ENCODE measurements at places on chromosomes 13 and 19.

- no peak for DNase-seq
Measured at GRCh38 chr13:101204270-101205020, 211.9 kb downstream of the NALCN start.

DNA sequence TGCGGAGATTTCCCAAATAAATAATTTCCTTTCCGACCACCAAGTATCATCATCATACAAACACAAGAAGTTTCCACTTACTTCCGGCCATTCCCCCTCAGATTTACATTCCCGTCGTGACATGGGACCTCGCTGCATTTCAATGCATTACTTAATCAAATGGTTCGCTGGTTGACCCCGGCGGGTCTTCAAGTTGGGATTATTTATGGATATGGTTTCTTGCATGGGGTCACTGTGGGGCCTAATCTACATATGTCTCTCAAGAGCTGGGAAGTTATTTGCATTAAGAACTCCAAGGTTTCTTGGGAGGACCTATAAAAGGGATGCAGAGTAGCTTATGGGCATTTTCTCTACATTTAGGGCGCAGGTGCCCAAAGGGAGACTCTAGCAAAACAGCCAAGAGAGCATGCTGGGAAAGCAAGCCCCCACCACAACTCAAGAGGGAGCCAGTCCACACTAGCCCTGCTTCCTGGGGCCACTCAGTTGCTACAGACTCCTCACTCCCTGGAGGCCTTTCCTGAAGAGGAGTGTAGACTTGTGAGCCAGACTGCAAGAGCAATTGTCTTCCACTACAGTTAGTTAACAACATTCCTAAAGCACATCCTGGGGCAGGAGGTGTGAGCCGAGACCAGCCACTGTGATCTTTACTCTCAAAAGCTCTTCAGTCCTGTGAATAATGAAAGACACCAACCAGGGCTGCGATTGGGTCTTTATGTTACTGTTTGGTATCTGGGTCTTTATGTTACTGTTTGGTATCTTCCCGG, 125.3 kb downstream of the KATNAL1 start:
- no peak for DNase-seq

DNA sequence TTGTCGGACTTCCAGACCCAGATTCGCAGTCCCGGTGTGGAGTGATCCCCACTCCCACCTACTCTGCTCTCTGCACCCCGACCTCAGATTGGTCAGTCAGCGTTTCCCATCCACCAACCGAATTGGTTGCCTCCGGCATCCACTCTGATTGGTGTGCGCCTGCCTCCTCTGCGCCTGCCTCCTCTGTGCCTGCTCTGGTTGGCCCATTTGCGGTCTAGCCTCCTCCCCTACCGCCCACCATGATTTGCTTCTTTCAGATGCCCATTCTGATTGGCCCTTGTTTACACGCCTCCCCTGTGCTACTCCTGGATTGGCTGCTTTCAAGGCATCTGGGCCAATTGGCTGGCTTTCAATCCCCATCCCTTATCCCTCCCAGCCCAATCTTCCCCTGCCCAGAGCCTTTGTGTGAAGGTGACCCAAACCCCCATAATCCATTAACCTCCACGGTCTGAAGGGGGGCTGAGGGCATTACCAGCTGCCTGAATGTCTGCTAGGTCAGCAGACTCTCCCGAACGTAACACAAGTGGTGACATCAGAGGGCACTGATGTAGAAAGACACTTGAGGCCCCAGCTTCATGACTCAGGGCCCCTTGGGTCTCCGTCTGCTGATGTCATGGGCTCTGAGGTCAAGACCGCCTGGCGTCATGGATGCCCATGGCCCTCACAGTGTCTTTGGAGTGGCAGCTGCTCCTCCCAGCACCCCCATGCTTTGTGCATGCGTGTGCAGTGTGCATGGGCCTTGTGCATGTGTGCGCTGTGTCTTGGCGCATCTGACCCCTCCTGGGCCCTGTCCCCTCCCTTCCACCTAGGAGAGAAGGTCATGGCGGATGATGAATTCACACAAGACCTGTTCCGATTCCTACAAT, 80.4 kb downstream of the MAP4K1 start:
- DNase-seq = no peak

- DNase-seq = no peak
Measured at GRCh38 chr13:25692099-25692498, 320.3 kb downstream of the ATP8A2 start.

GRCh38 chr13:106484537-106485193, 50.8 kb downstream of the EFNB2 start:
- no peak for DNase-seq

- no peak for DNase-seq
Measured at GRCh38 chr19:44746616-44746945, 1.9 kb upstream of the BCL3 start.

GRCh38 chr19:30428092-30428680, 56.0 kb downstream of the ZNF536 start:
- DNase-seq = no peak

DNA sequence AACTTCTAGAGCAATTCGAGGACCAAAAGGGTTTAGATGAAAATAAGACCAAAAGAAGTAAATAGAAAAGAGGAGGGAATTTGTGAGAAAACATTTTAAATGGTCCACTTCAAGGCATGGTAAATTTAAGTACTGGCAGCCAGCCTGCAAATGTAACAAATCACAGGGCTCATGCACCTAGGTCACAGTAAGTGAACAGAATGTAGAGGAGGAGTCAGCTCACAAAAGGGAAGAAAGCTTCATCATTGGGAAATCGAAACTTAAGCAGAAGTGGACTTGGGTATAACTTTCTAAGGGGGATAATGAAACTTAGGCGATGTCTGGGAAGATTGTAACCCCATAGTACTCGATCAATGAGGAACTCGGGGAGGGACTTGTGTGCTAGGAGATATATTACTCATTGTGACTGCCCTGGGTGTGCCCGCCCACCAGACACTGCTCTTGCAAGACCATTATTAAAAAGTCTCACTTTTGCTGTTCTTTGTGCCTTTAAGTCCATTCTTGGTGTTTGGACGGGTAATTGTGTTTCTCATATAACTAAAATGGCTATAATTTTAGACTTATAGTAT, 1053.6 kb upstream of the MIR17HG start:
- no peak for DNase-seq

GRCh38 chr19:19010551-19010950, 22.8 kb downstream of the SUGP2 start:
- DNase-seq = no peak

DNA sequence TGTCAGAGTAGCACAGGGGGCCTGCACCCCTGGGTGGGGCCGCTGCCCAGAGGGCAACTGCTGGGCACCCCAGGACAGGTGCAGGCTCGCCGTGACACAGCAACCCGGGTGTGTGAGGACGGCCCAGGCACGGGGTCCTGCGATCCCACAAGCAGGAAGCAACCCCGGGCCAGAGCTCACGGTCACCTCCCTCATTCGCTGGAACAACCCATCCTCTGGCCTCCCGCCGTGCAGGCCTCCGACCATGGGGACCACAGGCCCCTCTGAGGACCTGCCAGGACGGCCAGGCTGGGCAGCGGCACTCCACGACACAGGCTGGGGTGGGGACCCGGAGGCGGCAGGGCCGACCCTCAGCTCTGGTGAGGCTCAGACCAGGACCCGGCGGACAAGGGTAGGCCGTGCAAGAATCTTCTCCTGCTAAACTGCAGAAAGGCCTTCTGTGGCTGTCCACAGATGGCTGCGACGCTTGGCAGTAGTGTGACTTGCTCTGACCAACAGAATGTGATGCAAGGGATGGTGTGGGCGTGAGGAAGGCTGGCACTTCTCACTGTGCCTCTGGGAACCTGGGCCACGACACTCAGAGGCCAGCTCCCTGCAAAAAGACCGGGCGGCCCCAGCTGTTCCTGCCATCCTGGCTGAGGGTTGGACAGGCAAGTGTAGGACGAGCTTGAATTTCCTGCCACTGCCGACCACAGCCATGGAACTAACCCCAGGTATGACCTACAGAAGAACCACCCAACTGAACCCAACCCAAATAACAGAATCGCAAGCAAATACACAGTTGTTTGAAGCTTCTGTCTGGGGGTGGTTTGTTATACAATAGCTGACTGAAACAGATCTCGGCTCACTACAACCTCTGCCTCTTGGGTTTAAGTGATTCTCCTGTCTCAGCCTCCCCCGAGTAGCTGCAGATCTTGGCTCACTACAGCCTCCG, 26.5 kb downstream of the PIP5K1C start:
- DNase-seq = no peak

DNA sequence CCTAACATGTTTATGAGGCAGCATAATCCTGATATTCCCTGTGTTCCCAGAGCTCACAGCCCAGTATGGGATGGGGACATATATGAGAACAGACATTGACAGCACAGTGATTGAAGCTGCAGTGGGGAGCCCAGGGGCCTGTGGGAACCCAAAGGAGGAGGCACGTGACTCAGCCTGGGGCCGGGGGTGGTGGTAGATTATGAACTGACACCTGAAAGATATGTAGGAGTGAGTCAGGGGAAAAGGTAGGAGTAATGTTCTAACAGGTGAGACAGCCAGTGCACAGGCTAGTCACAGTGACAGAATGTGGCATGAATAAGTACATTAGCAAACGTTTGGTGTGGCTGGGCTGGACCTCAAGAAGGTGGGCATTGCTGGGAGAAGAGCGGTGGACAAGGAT, 29.0 kb downstream of the CKM start:
- DNase-seq = no peak

GRCh38 chr19:10316229-10317044, 622 bp upstream of the FDX2 start:
- DNase-seq = no peak

- no peak for DNase-seq
Measured at GRCh38 chr13:27120011-27120410, 51.6 kb downstream of the USP12 start.

DNA sequence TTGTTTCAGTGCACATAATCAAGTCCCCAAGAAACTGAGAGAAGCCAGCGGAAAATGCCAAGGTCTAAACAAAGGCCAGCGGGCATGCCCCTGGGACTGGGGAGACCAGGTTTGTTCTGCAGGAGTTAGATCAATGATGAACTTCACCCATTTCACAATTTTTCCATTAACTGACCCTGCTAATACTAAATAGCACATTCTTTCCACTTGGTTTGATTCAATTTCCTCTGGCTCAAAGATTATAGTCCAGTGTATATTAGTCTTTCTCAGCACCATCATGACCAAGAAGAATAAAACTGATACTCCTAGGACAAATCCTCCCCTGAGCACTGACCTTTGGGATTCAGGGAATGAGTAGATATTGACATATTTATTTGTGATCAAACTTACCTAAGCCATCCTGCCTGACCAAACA, 66.4 kb downstream of the MBNL2 start:
- no peak for DNase-seq

- no peak for DNase-seq
Measured at GRCh38 chr13:44280456-44280855, 93.2 kb upstream of the SERP2 start.

- DNase-seq = no peak
Measured at GRCh38 chr13:49858178-49858856, 65.8 kb upstream of the KPNA3 start.

DNA sequence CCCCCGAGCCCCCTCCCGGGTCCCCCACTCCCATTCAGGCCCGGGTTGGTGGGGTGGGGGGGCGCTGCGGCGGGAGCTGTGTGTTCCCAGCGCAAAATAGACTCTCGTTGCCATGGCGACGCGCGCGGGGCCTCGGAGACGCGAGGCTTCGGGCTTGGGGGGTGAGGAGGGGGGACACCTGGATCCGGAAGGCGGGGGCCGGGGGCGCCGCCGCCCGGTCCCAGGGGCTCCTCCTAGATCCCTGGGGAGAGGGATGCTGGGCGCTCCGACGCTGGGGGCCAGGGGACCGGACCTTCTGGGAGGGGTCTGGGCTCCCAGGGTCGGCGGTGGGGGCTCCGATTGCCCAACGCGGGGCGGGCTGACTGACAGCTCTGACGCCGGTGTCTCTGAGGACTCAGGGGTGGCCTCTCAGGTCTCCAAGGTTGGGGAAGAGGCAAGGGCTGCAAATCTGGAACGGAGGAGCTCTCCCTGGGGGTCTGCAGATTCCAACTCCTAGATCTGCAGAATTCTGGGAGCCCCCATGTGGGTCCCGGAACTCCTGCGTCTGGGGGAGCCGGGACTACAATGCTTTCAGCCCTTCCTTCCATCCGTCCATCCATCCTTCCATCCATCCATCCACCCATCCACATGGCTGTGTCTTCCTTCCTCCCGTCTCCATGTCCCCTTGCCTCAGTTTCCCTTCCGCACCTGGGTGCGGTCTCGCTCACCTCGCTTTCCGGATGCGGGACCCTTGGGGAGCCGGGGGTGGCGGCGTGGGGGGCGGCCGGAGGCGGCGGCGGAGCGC, 9.1 kb upstream of the SHISA7 start:
- DNase-seq = no peak

GRCh38 chr13:40515702-40516101, 150.7 kb downstream of the FOXO1 start:
- DNase-seq = no peak

- no peak for DNase-seq
Measured at GRCh38 chr19:8257052-8257443, 47.9 kb downstream of the CERS4 start.

GRCh38 chr13:24042710-24043440, 117.6 kb upstream of the SPATA13 start:
- DNase-seq = no peak

DNA sequence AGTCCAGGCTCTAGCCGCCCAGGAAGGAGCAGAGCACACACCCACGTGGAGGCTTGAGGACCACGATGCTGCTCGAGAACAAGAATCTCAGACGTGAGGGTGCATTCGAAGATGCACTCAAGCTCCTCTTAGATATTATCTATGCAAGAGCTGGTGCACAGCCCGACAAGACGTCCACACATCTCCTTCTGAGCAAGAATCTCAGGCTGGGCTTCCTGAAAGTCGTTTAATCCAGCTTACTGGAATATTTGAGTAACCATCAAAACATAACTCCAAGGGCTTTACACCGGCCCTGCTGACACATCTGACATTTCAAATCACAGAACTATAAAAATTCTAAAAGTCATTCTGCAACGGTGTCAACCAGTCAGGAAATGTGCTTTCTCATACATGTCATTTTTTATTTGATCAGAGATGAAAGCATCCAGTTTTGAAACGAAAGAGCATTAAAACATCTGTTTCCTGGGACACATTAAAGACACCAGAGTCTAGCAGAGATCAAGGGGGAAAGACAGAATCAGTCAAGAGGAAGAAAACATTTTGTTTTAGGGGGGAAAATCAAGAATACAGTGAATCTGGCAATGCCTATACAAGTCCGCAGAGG, 177.7 kb upstream of the IRS2 start:
- DNase-seq = no peak

- peak; percentile 64 for DNase-seq
Measured at GRCh38 chr13:110416131-110417025, 109.3 kb downstream of the COL4A2 start.

DNA sequence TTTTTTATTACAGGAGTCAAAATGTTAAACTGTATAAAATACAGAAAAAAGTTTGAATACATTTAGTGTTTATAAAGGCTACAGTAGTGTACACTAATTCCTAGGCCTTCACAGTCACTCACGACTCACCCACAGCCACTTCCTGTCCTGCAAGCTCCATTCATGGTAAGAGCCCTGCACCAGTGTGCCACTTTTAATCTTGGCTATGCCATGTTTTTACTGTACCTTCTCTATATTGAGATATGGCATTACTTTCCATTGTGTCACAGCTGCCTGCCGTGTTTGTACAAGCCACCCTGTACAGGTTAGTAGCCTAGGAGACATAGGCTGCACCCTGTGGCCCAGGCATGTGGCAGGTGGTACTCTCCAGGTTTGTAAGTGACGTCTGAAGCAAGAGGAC, 32.1 kb downstream of the C1QTNF9 start:
- DNase-seq = no peak

- no peak for DNase-seq
Measured at GRCh38 chr13:77113496-77113895, 86.5 kb upstream of the FBXL3 start.

- no peak for DNase-seq
Measured at GRCh38 chr13:41213316-41213715, 18.9 kb upstream of the KBTBD7 start.

GRCh38 chr13:110712081-110712848, 1.2 kb upstream of the ING1 start:
- DNase-seq = peak; percentile 85
